ENCODE measurements at places on chromosomes 7 and 10. TPM values are rescaled to one million over a fixed set of nuclear protein-coding genes. Genes with fewer than 3 reads are reported as not detected.

DNA sequence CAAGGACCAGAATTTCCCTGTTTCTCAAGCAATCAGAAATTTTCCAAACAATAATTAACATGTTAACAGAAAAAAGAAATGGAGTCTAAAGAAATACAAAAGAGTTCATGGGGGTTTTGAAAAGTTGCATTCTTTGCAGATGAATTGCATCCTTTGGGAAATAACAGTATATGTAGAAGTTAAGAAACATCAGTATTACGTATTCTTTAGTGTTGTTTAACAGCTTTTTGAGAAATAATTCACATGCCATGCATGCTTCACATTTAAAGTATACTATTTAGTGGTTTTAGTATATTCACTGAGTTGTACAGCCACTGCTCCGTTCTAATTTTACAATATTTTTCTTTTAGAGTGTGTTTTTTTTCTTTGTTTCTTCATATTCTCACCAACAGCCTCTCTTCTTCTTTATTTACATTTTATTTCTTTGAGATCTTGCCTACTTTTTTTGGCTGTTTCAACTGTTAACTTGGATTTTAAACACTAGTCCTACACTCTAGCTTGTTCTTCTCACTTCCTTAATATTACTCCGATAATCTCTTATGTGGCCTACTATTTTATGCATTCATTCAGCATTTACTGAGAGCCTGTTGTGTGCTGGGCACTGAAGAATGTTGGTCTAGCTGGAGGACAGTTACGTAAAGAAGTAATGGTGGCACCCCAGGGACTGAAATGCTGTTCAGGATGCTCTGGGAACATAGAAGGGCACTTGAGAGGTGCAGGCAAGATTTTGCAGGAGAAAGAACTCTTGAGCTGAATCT is 330.1 kb downstream of the EXOC4 start:
- no peak overlapping the region for H3K4me3 ChIP-seq
- no peaks in the 10 kb centered on the region for H3K4me1 ChIP-seq
- no peak for DNase-seq
- no peaks in the 10 kb centered on the region for H3K36me3 ChIP-seq

GRCh38 chr10:4758256-4758655 is 67.8 kb upstream of the AKR1E2 start:
- no peak for DNase-seq
- H3K36me3 ChIP-seq, result no peaks in the 10 kb centered on the region
- no peaks in the 10 kb centered on the region for H3K4me1 ChIP-seq
- no peak overlapping the region for H3K4me3 ChIP-seq

- H3K36me3 ChIP-seq, result no peaks in the 10 kb centered on the region
- H3K4me3 ChIP-seq, result no peak overlapping the region
- no peaks in the 10 kb centered on the region for H3K4me1 ChIP-seq
- no peak for DNase-seq
- no peak overlapping the region for H3K27ac ChIP-seq
- H3K27me3 ChIP-seq, result no peaks in the 10 kb centered on the region
Measured at GRCh38 chr7:110534241-110534931, 556.5 kb upstream of the LRRN3 start.

GRCh38 chr7:141416650-141417270 is 134.4 kb upstream of the AGK start:
- DNase-seq, result no peak
- no peaks in the 10 kb centered on the region for H3K27me3 ChIP-seq
- H3K4me1 ChIP-seq, result no peaks in the 10 kb centered on the region
- no peak overlapping the region for H3K27ac ChIP-seq
- H3K36me3 ChIP-seq, result no peaks in the 10 kb centered on the region
- H3K4me3 ChIP-seq, result no peak overlapping the region

- no peaks in the 10 kb centered on the region for H3K4me1 ChIP-seq
- no peak for DNase-seq
- no peak overlapping the region for H3K4me3 ChIP-seq
- peaks cover 36% of the 10 kb centered on the region for H3K36me3 ChIP-seq
- H3K27ac ChIP-seq, result no peak overlapping the region
- no peaks in the 10 kb centered on the region for H3K27me3 ChIP-seq
Measured at GRCh38 chr10:35025916-35026315, 64.2 kb downstream of the CUL2 start.

DNA sequence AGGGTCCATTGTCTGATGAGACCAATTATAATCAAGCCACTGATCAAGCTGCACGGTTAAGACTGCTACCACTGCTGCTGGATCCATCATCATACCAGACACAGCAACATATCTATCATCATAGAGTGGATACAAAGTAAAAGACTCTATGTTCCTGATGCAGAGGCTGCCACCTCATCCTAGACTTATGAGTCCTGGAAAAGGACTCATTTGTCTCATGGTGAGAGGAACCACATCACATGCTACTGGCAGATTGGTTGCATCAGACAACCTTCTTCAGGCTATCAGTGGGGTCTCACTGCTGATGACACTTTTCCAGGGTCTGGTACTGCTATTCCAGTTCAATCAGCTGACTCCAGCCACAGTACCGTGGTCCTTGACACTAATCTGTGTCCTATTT is 79.0 kb downstream of the ABI1 start:
- no peak overlapping the region for H3K4me3 ChIP-seq
- H3K4me1 ChIP-seq, result no peaks in the 10 kb centered on the region
- H3K36me3 ChIP-seq, result no peaks in the 10 kb centered on the region
- no peaks in the 10 kb centered on the region for H3K27me3 ChIP-seq

- H3K4me1 ChIP-seq, result peaks cover 30% of the 10 kb centered on the region
- H3K4me3 ChIP-seq, result no peak overlapping the region
- H3K27ac ChIP-seq, result peak overlapping the region; percentile 86
- no peaks in the 10 kb centered on the region for H3K36me3 ChIP-seq
Measured at GRCh38 chr10:123019941-123020703, 11.3 kb downstream of the ACADSB start.

GRCh38 chr10:130739016-130739756 is 572.3 kb downstream of the TCERG1L start:
- no peak for DNase-seq
- no peak overlapping the region for H3K27ac ChIP-seq
- no peak overlapping the region for H3K4me3 ChIP-seq
- H3K27me3 ChIP-seq, result no peaks in the 10 kb centered on the region
- H3K36me3 ChIP-seq, result no peaks in the 10 kb centered on the region

DNA sequence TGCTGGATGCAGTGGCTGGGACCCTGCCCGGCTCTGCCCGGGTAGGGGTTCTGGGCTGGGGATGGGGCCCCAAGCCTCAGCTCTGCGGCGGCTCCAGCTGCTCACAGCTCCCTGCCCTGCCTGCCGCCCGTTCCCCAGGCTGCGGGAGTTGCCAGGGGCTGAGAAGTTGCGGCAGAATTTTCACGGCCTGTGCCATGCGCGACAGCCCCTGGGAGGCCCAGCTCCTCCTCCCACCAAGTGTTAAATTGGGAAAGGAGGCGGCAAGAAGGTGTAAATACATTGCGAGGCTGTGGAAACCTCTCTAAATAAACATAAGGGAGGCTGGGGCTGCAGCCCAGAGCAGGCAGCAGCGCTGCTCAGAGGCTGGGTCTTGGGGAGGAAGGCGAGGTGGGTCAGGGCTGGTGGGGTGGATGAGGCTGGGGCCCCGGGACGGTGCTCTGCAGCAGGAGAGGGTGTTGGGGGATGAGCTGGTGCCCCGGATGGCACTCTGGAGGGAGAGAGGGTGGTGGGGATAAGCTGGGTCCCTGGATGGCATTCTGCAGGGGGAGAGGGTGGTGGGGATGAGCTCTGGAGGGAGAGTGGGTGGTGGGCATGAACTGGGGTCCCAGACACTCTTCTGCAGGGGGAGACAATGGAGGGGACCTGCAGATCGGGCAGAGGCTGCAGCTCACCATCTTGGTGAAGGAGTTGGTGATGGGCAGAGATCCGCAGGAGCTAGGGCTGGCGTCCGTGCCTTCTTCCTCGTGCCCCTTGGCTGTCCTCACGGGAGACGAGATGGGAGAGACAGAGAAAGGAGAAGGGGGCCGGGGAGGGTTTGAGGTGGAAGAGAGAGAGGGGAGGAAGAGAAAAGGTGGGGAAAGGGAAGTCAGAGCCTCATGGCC is 85.5 kb upstream of the GNA12 start:
- no peaks in the 10 kb centered on the region for H3K27me3 ChIP-seq
- H3K27ac ChIP-seq, result no peak overlapping the region
- H3K36me3 ChIP-seq, result no peaks in the 10 kb centered on the region
- H3K4me1 ChIP-seq, result no peaks in the 10 kb centered on the region
- no peak overlapping the region for H3K4me3 ChIP-seq

DNA sequence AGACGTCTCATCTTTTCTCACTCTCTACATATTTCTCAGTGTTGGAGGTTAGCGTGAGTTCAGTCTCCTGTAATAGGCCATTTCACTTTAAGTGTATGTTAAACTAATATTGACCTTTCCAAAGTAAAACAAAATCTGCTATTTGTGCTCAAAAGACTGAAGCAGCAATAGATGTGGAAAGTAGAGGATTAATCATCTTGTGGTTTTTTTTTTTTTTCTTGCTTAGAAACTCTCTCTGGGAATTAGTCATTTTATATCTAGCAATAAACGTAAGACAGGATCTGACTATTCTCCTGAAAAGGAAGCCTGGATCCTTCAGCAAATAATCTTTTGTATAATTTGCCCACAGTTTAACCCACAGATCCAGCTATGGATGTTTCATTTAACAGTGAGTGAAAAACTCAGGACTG is 81.7 kb downstream of the NRP1 start:
- no peak overlapping the region for H3K27ac ChIP-seq
- H3K36me3 ChIP-seq, result peaks cover 26% of the 10 kb centered on the region
- no peaks in the 10 kb centered on the region for H3K27me3 ChIP-seq
- H3K4me1 ChIP-seq, result no peaks in the 10 kb centered on the region

GRCh38 chr10:74875966-74876365 is 49.6 kb downstream of the KAT6B start:
- no peak for DNase-seq
- no peaks in the 10 kb centered on the region for H3K36me3 ChIP-seq
- no peaks in the 10 kb centered on the region for H3K27me3 ChIP-seq
- no peak overlapping the region for H3K27ac ChIP-seq
- H3K4me3 ChIP-seq, result no peak overlapping the region

GRCh38 chr10:128907155-128907941 is 559.7 kb upstream of the MGMT start:
- H3K4me3 ChIP-seq, result no peak overlapping the region
- H3K36me3 ChIP-seq, result no peaks in the 10 kb centered on the region
- no peaks in the 10 kb centered on the region for H3K27me3 ChIP-seq
- no peak for DNase-seq
- no peak overlapping the region for H3K27ac ChIP-seq

DNA sequence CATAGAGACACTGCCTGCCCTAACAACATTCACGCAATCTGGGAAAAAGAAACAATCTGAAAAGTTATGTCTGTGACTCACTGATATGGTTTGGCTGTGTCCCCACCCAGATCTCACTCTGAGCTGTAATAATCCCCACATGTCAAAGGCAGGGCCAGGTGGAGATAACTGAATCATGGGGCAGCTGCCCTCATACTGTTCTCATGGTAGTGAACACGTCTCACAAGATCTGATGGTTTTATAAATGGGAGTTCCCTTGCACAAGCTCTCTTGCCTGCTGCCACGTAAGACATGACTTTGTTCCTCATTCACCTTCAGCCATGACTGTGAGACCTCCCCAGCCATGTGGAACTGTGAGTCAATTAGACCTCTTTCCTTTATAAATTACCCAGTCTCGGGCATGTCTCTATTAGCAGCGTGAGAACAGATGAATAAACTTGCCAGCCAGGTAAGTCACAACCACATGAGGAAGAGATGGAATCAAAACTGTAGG is 341.5 kb upstream of the AOAH start:
- H3K27me3 ChIP-seq, result no peaks in the 10 kb centered on the region
- H3K27ac ChIP-seq, result no peak overlapping the region
- H3K36me3 ChIP-seq, result no peaks in the 10 kb centered on the region
- no peak for DNase-seq
- H3K4me3 ChIP-seq, result no peak overlapping the region

Gene TMEM270
- total RNA-seq, result not detected

Gene CELF2
- total RNA-seq, result 8.5 TPM

Gene ASB4
- 0.09 TPM for total RNA-seq

Gene TMEM72
- total RNA-seq, result not detected

Gene NEUROG3
- not detected for total RNA-seq

Gene RELN
- total RNA-seq, result 69.8 TPM
